ENCODE measurements at places on chromosomes 3 and 15. TPM values are rescaled to one million over a fixed set of nuclear protein-coding genes. Genes with fewer than 3 reads are reported as not detected.

CADPS gene
- total RNA-seq, result 0.37 TPM

AEN gene
- 13.1 TPM for total RNA-seq

SLC12A8 gene
- total RNA-seq, result 2.7 TPM

FGD5 gene
- 2.8 TPM for total RNA-seq

- no peak overlapping the region for H3K4me3 ChIP-seq
- no peak overlapping the region for H3K27ac ChIP-seq
- DNase-seq, result no peak
- no peaks in the 10 kb centered on the region for H3K36me3 ChIP-seq
These were observed 117.8 kb upstream of the FAM174B start for GRCh38 chr15:92773340-92773739.

- H3K36me3 ChIP-seq, result no peaks in the 10 kb centered on the region
- H3K27ac ChIP-seq, result no peak overlapping the region
- H3K4me1 ChIP-seq, result no peaks in the 10 kb centered on the region
- no peak overlapping the region for H3K4me3 ChIP-seq
- no peak for DNase-seq
These were observed 845.1 kb upstream of the NR2F2 start for GRCh38 chr15:95485367-95485766.

DNA sequence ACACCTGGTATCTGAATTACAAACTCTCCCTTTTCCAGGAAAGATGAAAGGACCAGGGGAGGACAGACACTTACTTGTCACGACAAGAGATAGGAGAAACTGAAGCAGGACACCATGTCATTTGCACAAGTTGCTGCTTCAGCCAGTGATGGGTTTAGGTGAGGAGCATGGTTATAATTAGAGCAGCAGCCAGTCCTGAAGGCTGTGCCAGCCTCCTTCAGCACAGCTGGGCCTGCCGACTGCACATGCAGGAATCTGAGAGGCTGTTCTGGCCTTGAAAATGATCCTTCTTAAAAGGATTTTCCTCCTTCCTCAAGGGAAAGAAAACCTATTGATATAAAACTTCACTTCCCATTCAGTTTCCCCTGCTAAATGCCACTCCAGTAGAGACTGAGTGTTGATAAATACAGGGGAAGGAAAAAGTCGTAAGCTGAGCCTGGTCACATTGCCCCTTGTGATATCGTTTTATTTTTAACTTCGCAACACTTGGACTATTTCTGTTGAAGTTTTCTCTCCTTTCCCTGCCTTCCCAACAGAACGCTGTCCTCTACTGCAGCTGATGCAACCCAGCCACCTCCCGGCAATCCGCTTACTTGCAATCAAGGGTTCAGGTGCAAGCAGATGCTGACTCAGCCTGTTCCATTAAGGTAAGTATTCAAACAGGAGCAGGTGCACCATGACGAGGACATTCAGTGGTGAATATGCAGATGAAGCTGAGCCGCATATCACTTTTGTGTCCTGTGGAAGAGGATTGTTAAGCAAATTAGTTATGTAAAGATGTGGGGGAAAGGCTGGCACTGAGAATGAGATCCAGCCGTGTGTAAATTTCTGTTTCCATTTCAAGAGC lies at the start of gene FBXO40:
TSS of gene FBXO40 (plus strand) at position 524 of the 847 bp plus-strand sequence. CDS start 27,197 bp downstream, outside the sequence.
- H3K36me3 ChIP-seq, result no peaks in the 10 kb centered on the region
- no peak for DNase-seq
- no peak within 1 kb of the TSS for H3K27ac ChIP-seq
- H3K4me1 ChIP-seq, result peaks cover 21% of the 10 kb centered on the region
- no peak within 1 kb of the TSS for H3K4me3 ChIP-seq

DNA sequence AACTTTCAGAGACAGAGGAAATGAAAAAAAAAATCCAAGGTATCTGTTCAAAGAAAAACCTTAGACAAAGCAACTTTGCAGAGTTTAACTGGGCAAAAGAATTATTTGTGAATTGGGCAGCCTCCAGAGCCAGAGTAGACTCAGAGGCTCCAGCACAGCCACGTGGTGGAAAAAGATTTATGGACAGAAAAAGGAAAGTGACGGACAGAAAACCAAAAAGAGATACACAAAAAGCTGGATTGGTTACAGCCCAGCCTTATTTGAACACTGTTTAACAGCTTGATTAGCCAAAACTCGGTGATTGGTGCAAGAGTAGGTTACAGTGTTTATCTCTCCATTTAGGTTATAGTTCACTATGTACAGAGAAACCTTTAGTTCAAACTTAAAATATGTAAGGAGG lies 23.7 kb upstream of the GPD1L start:
- H3K4me3 ChIP-seq, result no peak overlapping the region
- no peak overlapping the region for H3K27ac ChIP-seq
- DNase-seq, result no peak
- H3K27me3 ChIP-seq, result peaks cover 2% of the 10 kb centered on the region
- no peaks in the 10 kb centered on the region for H3K36me3 ChIP-seq

DNA sequence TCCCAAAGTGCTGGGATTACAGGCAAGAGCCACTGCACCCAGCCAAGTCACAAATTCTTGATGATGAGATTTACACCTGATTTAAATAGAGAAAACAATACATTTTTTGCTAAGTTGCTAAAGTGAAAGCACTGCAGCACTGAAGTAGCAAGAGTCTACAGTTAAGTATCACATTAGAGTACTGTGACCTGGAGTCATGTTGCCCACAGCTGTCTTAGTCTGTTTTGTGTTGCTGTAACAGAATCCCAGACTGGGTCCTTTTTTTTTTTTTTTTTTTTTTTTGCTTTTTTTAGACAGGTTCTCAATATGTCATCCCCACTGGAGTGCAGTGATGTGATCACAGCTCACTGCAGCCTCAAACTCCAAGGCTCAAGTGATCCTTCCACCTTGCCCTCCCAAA lies 23.2 kb upstream of the GNB4 start:
- DNase-seq, result no peak
- H3K27me3 ChIP-seq, result no peaks in the 10 kb centered on the region
- no peaks in the 10 kb centered on the region for H3K36me3 ChIP-seq
- no peaks in the 10 kb centered on the region for H3K4me1 ChIP-seq
- no peak overlapping the region for H3K27ac ChIP-seq
- no peak overlapping the region for H3K4me3 ChIP-seq

DNA sequence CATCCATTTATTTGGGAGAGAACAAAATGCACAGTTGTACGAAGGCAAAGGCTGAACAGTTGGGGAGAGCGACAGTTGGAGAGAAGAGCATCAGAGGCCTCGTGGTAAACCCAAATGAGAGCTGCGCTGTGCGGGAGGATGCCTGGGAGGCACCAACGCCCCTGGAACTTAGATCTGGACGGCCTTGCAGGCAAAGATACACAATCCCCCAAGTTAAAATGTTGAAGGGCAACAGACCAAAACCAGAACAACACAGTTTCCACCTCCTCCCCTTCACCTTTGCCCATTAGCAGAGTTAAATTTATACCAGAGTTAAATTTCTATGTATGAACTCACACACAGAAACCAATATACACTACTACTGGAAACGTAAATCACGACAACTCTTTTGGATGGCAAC lies 339.6 kb downstream of the RORA start:
- no peaks in the 10 kb centered on the region for H3K36me3 ChIP-seq
- no peak for DNase-seq
- H3K4me1 ChIP-seq, result no peaks in the 10 kb centered on the region
- no peak overlapping the region for H3K4me3 ChIP-seq

DNA sequence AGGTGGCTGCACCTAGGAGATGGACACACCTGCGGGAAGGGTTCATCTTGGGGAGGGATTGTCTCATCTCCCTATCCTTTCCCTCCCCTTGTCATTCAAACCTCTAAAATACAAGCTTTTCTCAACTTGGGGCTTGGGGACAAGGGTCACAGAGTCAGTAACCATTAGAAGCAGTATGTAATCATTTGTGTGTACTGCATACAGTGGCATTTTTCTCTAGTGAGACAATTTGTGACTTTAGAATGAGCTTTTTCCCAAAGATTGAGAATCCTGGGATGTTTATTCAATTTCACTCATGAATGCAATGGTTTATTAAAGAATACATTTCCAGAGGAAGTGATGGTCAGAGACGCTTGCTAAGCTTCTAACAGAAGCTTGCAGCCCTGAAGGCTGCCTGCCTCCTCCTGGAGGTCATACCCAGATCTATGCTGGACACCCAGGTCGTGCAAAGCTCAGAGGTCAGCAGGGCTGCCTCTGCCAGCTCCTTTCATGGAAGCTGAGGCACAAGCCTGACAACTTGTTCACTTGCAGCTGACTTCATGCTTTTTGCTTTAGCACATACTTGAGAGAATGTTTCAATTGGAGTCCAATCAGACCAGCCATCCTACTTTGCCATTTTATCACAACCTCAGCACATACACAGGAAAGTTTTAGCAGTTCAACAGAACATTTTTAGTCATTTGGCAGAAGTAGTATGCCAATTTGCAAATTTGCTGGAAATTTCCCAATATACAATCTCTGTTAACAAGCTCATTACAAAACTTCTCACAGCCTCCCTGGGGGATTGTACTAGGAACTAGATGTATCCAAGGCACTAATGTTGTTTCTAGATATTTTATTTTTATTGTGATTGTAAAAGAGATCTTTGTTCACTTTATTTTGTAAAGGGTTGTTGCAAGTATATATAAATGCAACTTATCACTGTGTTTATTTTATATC lies 25.6 kb upstream of the ALDH1L1 start:
- no peaks in the 10 kb centered on the region for H3K4me1 ChIP-seq
- H3K4me3 ChIP-seq, result no peak overlapping the region
- H3K27ac ChIP-seq, result no peak overlapping the region
- DNase-seq, result no peak

GRCh38 chr3:74883222-74883621 lies 268.8 kb upstream of the CNTN3 start:
- H3K4me3 ChIP-seq, result no peak overlapping the region
- DNase-seq, result no peak
- no peaks in the 10 kb centered on the region for H3K4me1 ChIP-seq

- no peaks in the 10 kb centered on the region for H3K27me3 ChIP-seq
- no peak overlapping the region for H3K27ac ChIP-seq
- H3K36me3 ChIP-seq, result no peaks in the 10 kb centered on the region
- no peak for DNase-seq
- no peak overlapping the region for H3K4me3 ChIP-seq
- H3K4me1 ChIP-seq, result peaks cover 3% of the 10 kb centered on the region
These were observed 271.4 kb upstream of the RARB start for GRCh38 chr3:25156626-25157025.

DNA sequence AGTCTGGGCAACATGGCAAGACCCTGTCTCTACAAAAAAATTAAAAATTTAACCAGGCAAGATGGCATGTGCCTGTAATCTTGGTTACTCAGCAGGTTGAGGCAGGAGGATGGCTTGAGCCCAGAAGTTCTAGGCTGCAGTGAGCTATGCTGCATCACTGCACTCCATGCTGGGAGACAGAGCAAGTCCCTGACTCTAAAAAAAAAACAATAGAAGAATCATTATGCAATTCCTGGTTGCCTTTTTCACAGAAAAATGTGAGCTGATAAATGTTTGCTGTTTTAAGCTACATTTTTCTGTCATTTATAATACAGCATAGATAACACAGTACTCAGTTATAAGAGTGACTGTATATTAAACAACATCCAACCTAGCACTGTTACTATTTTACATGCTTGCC lies 148.8 kb downstream of the SCAPER start:
- no peak for DNase-seq
- no peak overlapping the region for H3K27ac ChIP-seq
- H3K36me3 ChIP-seq, result peaks cover 6% of the 10 kb centered on the region
- no peaks in the 10 kb centered on the region for H3K4me1 ChIP-seq
- no peak overlapping the region for H3K4me3 ChIP-seq

DNA sequence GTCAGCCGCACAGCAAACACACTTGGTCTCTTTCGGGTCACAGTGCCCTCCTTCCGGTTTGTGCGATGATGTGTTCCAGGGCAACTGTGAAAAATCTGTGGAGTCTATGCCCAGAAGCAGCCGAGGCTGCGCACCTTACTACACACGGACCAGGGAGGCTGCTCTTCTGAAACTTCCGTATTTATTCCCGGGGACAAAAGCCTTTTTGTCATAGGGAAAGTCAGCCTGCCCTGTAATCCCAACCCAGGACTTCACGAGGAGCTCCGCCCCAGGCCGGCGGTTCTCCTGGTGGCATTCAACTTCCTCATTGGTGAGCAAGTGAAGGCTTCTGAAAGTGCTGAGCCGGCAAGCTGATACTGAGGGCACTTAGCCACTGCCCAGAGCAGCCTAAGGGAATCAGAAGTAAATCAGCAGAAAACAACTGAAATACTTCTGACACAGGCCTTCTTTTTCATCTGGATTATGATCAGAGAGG lies 126.5 kb downstream of the FMN1 start:
- no peaks in the 10 kb centered on the region for H3K27me3 ChIP-seq
- no peaks in the 10 kb centered on the region for H3K4me1 ChIP-seq
- H3K27ac ChIP-seq, result no peak overlapping the region
- no peak for DNase-seq

Data from liver (tissue), 10 donors.